ENCODE measurements at places on chromosomes 1 and 21.

- no peak for DNase-seq
Observed at GRCh38 chr1:186792870-186793581, 35.7 kb upstream of the PLA2G4A start.

DNA sequence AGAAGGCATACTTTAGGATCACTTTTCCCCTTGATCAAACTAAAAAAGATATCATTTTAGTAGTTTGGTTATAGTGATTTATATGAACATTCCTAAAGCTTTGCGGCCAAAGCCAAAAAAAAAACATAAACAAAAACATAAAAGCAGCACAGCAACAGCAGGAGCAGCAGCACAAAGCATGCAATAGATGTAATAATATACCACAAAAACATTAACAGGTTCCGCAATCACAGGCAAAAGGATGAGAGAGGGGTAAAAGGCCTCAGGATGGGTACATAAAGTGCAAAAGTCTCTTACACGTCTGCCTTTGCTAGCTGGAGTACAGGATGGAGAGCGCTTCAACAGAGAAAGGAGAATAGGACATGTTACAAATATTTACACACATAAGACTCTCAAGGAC, 119.0 kb downstream of the COQ8A start:
- DNase-seq: no peak

DNA sequence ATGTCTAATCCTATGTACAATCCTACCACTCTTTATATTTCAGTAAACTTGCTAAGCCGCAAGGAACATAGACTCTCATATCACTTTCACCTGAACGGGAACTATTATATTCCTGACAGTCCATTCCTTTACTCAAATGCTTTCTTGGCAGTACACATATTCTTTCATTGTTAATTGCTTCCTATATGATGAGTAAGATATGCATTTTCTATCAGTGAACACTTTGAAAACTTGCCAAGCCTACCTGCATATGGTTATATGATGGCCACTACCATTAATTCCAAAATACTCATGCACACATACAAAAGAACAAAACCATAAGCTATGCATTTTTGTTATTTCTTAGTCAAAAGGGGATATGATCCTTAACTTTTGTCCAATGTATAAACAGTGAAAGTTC, 341.5 kb downstream of the VAV3 start:
- no peak for DNase-seq

GRCh38 chr1:222975472-222976122, 160.8 kb downstream of the DISP1 start:
- DNase-seq: no peak

- no peak for DNase-seq
Observed at GRCh38 chr1:71080230-71080738, 551 bp downstream of the ZRANB2 start.

DNA sequence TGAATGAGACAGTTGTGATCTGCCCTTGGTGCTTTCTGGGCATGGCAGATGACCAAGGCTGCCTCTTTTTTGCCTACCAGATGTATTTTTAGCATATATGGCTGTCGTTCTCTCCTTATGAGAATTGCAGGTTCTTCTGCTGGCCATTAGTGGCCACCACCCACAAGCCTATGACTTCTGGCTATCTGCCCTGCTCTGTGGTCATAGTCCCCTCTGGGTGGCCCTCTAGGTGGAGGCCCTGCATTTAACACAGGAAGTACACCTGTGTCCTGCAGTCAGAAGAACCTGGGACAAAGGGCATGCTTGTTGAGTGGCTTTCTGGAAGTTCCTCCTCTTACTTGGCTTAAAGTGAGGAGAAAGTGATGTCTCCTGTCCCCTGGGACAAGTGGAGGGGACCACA, 6.5 kb downstream of the FCAMR start:
- DNase-seq: no peak

DNA sequence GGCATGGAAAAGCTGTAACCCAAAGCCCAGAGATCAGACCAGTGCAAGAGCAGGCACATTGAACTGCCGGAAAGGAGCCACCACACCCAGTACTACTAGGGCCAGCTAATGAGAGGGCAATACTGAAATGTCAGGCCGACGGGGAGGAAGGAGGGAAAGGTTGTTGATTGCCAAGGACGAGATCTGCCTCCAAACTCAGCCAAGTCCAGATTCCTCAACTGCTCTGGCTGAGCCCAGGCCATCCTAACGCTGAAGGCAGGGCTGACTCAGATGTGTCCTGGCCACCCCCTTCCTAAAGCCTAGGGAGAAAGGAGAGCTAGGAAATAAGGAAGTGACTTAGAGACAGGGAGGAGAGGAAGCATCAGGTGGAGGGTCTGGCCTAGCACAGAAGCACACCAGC, 42.1 kb upstream of the IPO9 start:
- no peak for DNase-seq
